Cardiac septum (tissue), 1 donor: ENCODE measurements at places on chromosomes 13 and 19.

DNA sequence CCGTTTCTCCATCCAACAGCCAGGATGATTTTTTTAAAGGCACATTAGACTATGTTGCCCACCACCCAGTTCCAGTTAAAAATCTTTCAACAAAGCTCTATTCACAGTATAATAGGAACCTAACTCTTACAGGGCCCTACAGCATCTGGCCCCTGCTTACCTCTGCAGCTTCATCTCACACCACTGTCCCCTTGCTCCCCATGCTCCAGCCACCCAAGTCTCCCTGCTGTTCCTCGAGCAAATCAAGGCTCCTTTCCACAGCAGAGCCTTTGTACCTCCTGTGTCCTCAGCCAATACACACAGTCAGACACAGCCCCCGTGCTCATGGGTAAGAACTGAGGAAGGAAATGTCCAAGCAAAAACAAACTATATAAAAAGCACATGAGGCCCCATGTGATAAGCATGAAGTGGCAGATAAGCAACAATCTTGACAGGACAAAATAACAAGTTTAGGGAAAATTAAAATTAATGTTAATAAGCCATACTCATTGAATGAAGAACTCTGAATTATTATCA lies 67.5 kb downstream of the TSC22D1 start:
- DNase-seq, result no peak

DNA sequence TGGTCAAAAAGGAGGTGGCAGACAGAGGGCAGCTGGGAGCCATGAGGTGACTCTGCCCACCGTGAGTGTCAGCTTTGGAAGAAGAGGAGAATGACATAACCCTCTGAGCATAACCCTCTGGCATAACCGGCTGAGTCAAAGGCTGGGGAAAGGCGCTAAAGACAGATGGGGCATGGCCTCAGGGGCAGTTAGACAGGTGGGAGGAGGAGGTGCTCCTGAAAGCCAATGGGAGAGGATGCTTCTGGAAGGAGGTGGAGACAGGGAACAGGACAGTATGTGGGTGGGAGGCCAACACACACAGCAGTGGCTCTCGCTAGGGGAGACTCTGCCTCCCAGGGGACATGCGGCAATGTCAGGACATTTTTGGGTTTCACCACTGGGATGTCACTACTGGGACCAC lies 17.1 kb downstream of the ELAVL1 start:
- DNase-seq, result no peak

GRCh38 chr19:38723990-38724854 lies 20.1 kb downstream of the CAPN12 start:
- no peak for DNase-seq

- DNase-seq, result peak; percentile 90
These were observed 3.2 kb downstream of the MIDN start for GRCh38 chr19:1251330-1252220.

DNA sequence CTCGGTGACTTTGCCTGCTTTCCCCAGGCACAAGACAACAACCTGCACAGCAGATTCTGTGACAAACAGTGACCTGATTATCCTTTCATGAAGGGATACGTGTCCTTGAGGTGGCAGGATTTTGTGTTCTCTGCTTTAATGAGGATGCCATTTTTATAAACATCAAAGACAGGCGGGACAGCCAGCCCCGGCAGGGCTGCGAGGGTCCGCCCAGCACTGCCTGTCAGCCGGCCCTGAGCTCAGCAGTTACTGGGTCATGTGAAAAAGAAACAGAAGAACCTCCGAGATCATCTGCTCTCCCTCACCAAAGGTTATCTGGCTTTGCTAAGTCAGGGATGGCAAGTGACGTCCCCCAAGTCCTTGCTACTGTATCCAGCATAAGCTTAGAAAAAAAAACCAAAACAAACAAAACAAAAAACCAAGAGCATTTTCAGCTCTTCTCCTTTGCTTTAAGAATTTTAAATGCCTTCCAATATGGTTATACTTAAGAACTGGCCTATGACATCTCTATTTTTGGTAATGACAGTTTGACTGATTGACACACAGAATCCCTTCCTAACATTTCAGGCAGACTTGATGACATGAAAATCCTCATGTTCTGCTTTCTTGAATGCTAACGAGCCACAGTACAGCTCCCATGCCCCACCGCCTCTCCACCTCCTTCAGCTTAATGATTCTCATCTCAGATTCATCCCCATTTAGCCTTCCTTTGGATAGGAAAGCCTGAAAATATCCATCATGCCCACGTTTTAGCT lies 666.6 kb upstream of the ARGLU1 start:
- DNase-seq, result no peak

DNA sequence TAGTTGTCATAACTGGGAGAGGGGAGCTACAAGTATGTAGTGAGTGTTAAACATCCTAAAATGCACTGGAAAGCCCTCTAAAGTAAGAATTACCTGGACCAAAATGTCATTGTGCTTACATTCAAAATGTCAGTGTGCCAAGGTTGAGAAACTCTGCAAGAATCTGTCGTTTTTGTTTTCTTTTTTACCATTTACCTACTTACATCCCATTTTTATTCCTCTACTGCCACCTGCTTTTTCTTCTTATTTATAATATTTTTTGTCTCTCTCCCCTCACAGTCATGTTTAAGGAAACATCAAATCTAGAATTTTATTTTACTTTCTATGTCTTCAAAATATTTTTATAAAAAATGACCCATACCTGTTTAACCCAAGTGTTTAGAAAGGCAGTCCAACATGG lies 226.4 kb downstream of the PCDH17 start:
- no peak for DNase-seq
